ENCODE measurements at places on chromosomes 12 and 14.

GRCh38 chr14:60229614-60230013 lies 19.4 kb upstream of the PPM1A start:
- DNase-seq: no peak

GRCh38 chr12:101551362-101552114 lies 43.2 kb upstream of the MYBPC1 start:
- DNase-seq: no peak

DNA sequence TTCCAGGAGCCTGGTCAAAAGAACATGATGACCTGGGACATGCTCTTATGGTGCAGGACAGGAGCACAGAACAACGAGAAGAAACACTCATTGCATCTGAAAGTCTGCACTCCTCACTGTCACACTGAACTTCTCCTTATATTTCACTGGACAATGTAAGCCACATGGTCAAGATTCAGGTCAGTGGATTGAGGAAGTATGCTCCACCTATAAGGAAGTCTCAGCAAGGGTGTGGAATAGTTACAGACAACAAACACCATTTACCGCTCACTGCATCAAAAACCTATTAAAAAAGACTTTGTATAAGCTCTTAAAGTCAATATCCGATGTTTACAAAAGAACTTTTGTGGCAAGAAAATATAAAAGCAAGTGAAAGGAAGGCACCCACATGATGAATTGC lies 153.1 kb upstream of the FOXG1 start:
- no peak for DNase-seq

DNA sequence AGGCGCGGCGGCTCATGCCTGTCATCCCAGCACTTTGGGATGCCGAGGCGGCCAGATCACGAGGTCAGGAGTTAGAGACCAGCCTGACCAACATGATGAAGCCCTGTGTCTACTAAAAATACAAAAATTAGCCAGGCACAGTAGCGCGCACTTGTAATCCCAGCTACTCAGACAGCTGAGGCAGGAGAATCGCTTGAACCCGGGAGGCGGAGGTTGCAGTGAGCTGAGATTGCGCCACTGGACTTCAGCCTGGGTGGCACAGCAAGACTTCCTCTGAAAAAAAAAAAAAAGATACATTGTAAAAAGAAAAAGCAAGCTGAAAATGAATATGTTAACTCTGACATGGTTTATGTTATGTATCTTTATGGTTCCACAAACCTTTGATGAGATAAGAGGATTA lies 33.6 kb downstream of the RPGRIP1 start:
- no peak for DNase-seq

DNA sequence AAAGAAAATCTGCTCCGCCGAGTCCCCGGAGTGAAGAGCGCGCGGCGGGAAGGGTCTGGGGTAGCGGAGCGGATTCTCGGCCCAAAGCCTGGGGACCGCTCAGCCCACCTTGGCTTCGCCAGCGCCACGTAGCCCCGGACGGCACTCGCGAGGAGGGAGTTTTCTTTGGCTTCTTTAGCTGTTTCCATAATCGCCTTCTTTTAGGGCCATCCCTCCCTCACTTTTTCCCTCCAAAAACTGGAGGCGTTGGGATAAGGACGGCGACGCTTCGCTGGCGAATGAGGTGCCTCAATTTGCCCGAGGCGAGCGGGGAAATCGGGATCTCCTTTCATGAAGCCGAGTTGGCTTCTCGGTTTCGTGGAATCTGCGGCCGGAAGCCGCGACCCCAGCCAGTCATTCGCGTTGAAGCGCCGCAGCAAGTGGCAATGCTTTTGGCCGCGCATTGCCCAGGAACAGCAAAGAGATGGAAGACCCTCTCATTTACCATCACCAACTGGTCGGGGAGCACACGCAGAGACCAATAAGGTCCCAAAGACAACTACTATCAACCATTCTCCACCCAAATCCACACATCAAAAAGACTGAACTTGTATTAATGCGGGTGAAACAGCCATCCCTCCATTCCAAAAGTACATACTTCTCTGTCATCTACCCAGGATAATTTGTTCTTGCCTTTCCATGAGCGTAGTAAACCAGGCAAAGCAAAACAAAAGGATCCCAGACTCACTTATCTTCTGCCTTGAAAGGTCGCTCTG lies 8.4 kb upstream of the SIX1 start:
- no peak for DNase-seq

DNA sequence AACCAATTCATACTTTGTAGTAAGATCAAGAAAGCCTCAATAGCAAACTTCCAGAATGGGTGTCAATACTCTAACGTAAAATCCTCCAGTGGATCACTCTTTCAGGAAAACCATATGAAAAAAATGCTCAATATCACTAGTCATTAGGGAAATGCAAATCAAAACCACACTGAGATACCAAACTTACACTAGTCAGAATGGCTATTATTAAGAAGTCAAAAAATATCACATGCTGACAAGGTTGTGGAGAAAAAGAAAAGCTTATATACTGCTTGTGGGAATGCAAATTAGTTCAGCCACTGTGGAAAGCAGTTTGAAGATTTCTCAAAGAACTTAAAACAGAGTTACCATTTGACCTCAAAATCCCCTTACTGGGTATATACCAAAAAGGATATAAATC lies 49.5 kb upstream of the ATXN7L3B start:
- DNase-seq: no peak

GRCh38 chr14:21539189-21539940 lies 13.2 kb upstream of the SALL2 start:
- DNase-seq: peak; percentile 32

Data from anterior cingulate cortex (tissue), 58 donors.